ENCODE measurements at places on chromosomes 1 and 21. TPM values are rescaled to one million over a fixed set of nuclear protein-coding genes. Genes with fewer than 3 reads are reported as not detected.

GRCh38 chr1:150150133-150151021 is 661 bp downstream of the PLEKHO1 start:
- no peaks in the 10 kb centered on the region for H3K27me3 ChIP-seq
- peaks cover 62% of the 10 kb centered on the region for H3K4me1 ChIP-seq

- H3K36me3 ChIP-seq = no peaks in the 10 kb centered on the region
- no peaks in the 10 kb centered on the region for H3K4me1 ChIP-seq
- DNase-seq = no peak
- peaks cover 9% of the 10 kb centered on the region for H3K27me3 ChIP-seq
- no peak overlapping the region for H3K27ac ChIP-seq
Measured at GRCh38 chr21:42737951-42738590, 84.7 kb downstream of the PDE9A start.

Gene KPRP
- total RNA-seq = not detected

Gene LYPD8
- 0.37 TPM for total RNA-seq

- H3K4me1 ChIP-seq = no peaks in the 10 kb centered on the region
- no peak for DNase-seq
- 0 out of 2 replicates have a peak, but pooled peaks cover 6% of the 10 kb centered on the region for H3K36me3 ChIP-seq
- H3K27ac ChIP-seq = no peak overlapping the region
- no peak overlapping the region for H3K4me3 ChIP-seq
Measured at GRCh38 chr1:4034318-4034887, 134.3 kb upstream of the C1orf174 start.

Gene UQCRHL
- total RNA-seq = 1.4 TPM

DNA sequence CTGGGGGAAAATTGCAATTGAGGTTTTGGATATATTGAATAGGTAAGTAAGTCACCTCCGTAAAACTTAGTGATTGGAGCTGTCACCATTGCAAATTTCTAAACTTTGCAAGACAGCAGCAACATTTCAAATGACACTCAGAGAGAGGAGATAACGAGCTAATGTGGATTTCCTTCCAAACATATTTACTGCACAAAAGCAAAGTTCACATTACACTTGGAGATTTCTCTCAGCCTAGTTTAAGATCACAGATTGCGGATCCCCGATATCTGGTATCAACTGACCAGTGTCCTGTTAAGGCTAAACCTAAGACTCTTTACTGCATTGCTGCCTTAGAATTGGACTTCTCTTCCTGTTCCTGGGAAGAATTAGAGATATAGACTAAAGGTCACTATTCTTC is 47.5 kb downstream of the ZNF697 start:
- DNase-seq = no peak
- no peak overlapping the region for H3K4me3 ChIP-seq
- H3K4me1 ChIP-seq = peaks cover 22% of the 10 kb centered on the region
- H3K27me3 ChIP-seq = no peaks in the 10 kb centered on the region
- H3K27ac ChIP-seq = no peak overlapping the region

DNA sequence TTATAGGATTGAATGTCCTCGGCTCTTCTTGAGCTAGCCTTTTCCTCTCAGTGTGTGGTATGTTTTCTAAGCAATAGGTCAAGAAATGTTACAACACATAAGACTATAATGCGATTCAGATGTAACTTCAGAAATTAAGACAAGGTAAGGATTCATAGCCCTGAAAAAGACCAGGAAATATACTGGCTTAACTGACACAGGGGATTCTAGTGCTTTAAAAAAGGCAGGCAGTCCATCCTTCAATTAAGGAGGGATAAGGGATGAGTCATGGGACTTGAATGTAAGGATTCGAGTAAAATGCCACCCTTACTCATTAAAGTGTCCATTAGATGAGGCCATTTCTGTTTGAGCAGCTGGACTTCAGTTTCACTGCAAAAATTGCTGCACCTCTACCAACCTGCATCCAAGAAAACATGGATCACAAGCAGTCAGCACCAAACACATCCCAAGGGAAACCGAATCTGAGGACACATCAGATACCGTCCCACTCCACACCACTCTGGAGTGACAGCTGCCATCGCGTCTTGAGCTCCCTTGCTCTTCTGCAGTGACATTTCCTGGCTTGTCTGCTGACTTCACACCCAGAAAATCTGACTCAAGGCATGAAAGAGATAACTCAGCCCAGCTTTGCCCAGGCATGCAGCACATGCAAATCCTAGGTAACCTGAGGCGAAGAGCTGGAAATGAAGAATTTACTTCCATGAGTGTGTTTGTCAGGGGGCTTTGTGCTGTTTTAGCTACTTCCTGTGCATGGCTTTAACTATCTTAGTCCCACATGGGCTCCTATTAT is 37.8 kb downstream of the NGF start:
- H3K36me3 ChIP-seq = peaks cover 72% of the 10 kb centered on the region
- peaks cover 8% of the 10 kb centered on the region for H3K27me3 ChIP-seq
- peak overlapping the region; percentile 59 for H3K4me3 ChIP-seq
- H3K4me1 ChIP-seq = peaks cover 93% of the 10 kb centered on the region

Gene RHOC
- total RNA-seq = 612 TPM

Gene BTBD8
- 1.2 TPM for total RNA-seq

- no peak for DNase-seq
- no peaks in the 10 kb centered on the region for H3K4me1 ChIP-seq
- no peak overlapping the region for H3K4me3 ChIP-seq
- no peaks in the 10 kb centered on the region for H3K36me3 ChIP-seq
- H3K27me3 ChIP-seq = peaks cover 18% of the 10 kb centered on the region
- H3K27ac ChIP-seq = no peak overlapping the region
Measured at GRCh38 chr1:47399846-47400155, 16.3 kb upstream of the FOXE3 start.

DNA sequence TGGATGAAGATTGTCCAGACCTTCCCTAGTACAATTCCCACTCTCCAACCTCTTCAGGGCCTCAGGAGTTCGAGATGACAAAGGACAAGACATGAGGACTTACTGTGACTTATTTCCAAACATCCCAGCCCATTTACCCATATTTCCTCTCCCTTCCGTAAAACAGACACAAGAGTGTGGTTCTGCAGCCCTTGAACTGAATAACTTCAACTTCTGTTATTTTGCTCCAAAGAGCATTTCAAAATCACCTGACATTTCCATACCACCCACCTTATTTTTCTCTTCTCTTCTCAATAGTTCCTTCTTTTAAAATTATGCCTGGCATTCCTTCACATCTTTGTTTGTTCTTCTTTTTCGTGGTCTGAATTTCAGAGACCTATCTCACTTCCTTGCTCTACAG is 8.7 kb upstream of the OR10K2 start:
- DNase-seq = no peak
- H3K36me3 ChIP-seq = no peaks in the 10 kb centered on the region
- H3K4me1 ChIP-seq = no peaks in the 10 kb centered on the region
- no peaks in the 10 kb centered on the region for H3K27me3 ChIP-seq
- H3K4me3 ChIP-seq = no peak overlapping the region

Gene LCE2A
- total RNA-seq = 2.1 TPM
